ENCODE measurements at places on chromosomes 2 and 18. TPM values are rescaled to one million over a fixed set of nuclear protein-coding genes. Genes with fewer than 3 reads are reported as not detected.

Gene PARD3B
- 34.1 TPM for total RNA-seq

Gene FAM237A
- not detected for total RNA-seq

Gene ERLEC1
- total RNA-seq = 35.4 TPM

Gene KIAA2012
- total RNA-seq = not detected

Gene EFHD1
- total RNA-seq = 1.6 TPM

Gene OSR1
- 4.1 TPM for total RNA-seq

Gene ALK
- total RNA-seq = 0.32 TPM

Gene TM4SF20
- 1.5 TPM for total RNA-seq

Gene RAMP1
- total RNA-seq = 48.9 TPM

Gene TYMS
- total RNA-seq = 3.2 TPM

Gene TUBA3D
- not detected for total RNA-seq

Gene PRSS56
- total RNA-seq = not detected

Gene KCTD1
- total RNA-seq = 9.0 TPM

Gene AQP12B
- total RNA-seq = 0.55 TPM

Gene ODC1
- 37.0 TPM for total RNA-seq

Gene XDH
- total RNA-seq = 57.9 TPM

Gene MC4R
- total RNA-seq = not detected

Gene CAMKMT
- total RNA-seq = 4.5 TPM

Gene HSBP1L1
- total RNA-seq = 48.4 TPM

Gene EDAR
- 0.14 TPM for total RNA-seq

Gene C2orf42
- 14.0 TPM for total RNA-seq

Gene LYPD1
- total RNA-seq = 3.6 TPM

Gene TTR
- not detected for total RNA-seq

Gene PIEZO2
- total RNA-seq = 4.2 TPM

Gene DUSP19
- total RNA-seq = not detected

Gene DPP10
- total RNA-seq = 7.5 TPM

Gene MOGAT1
- total RNA-seq = not detected

Gene PLEK
- total RNA-seq = 5.2 TPM

Gene CDK5R2
- total RNA-seq = 0.41 TPM

Gene ADAM17
- 15.0 TPM for total RNA-seq

Gene B4GALT6
- total RNA-seq = 0.40 TPM

Gene MROH2A
- total RNA-seq = not detected
